ENCODE measurements at places on chromosomes 5 and 9.
A peak's percentile ranks its signal among the peaks of the same experiment; 100 is the strongest.

- DNase-seq: no peak
These were observed 236.7 kb upstream of the PCSK5 start for GRCh38 chr9:75653750-75654149.

DNA sequence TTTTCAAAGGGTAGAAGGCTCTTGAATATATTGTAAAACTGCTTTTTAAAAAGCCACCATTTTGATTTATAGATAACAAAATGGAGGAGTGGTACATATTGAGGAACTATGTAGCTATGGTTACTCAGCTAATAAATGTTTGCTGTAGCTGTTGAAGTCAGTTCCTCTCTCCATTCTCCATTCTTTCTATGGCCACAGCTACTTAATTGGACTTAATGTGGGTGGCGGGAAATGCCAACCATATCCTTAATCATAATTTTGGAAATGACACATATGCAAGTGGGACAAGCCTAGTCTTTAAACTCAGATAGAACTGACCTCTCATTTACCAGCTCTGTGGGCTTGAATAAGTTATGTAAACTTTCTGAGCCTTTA lies 10.6 kb downstream of the CDKN2A start:
- no peak for DNase-seq

- DNase-seq: no peak
These were observed 4.9 kb downstream of the SLC25A51 start for GRCh38 chr9:37899041-37899440.

DNA sequence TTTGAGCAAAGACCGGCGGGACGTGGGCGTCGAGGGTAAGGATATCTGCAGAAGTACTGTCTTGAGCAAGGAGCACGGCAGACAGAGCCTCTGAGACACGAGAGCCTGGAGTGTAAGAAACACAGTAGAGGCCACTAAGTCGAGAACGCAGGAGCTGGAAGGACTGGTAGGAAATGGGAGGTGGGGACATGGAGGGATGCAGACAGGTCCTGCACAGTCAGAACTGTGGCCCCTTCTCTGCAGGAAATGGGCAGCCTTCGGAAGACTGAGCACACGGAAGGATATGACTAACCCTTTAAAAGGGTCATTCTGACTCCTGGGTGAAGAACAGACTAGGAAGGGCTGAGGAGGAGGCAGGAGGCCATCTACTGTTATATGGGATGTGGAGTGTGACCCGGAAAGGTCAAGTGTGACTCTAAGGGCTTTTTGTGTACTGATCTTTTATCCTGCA lies 1.4 kb upstream of the CAMSAP1 start:
- no peak for DNase-seq

GRCh38 chr5:72468024-72468423 lies 39.2 kb downstream of the ZNF366 start:
- DNase-seq: no peak

DNA sequence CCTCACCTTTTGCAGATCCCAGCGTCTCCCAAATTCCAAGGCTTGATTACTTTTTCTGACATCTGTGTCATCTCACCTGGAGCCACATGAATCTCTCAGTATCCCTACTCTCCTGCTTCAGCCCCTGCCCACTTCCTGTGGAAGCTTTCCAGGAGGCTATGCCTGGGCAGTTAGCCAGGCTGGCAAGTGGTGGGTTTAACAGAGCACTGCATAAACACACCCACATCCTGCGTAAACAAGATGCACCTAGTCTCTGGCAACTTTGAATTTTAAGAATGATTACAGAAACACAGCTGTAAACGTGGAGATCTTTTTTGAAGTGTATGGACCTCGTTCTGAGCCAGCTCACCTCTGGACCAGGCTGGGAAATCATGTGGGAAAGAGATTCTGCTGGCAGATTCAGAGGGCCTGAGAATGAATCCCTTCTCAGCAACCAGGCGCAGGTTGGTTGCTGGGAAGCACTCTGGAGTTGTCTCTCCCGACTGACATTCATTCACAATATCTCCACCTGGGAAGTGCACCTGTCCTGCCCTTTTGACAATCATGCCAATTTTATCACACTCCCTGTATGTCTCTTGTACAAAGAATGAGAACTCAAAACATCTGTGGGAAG lies 55.7 kb upstream of the FANCC start:
- DNase-seq: peak; percentile 55

DNA sequence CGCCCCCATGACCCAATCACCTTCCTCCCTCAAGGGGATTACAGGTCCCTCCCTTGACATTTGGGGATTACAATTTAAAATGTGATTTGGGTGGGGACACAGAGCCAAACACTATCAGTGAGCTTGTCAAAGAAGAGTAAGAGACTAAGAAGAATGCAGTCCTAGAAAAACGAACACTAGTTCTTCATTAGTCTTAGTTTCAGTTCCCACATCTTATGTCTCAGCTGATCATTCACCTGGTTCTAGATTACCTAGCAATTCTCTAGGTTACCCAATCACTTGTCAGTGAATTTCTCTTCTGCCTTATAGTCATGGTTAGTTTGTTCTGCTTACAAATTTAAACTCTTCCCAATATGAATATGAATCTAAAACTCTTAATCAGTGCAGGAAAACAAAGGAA lies 251.5 kb downstream of the COX7C start:
- no peak for DNase-seq

DNA sequence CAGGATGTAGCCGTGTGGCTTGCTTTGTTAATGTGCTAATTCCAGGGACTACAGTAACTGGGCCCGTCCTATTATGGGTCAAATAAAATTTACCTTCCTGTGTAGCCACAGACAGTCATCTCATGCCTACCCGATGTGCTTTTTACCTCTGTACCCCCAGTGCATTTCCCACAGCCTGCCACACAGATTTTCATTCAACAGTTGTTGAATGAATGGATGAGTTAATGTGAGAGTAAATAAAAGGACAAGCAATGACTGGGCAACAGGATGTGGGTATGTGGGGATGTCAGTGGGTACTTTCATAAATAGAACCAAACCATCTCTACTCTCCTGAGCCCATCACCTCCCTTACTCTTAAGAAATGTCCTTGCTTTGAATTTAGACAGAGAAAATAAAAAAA lies 441.2 kb upstream of the ZNF462 start:
- DNase-seq: no peak

- no peak for DNase-seq
These were observed 7.5 kb upstream of the PLCXD3 start for GRCh38 chr5:41517909-41518308.

GRCh38 chr9:13728917-13729811 lies 449.7 kb upstream of the MPDZ start:
- no peak for DNase-seq

GRCh38 chr5:88092958-88093605 lies 175.6 kb downstream of the TMEM161B start:
- no peak for DNase-seq

- DNase-seq: no peak
These were observed 816.5 kb downstream of the EFNA5 start for GRCh38 chr5:106854105-106854687.

- DNase-seq: no peak
These were observed 150.9 kb upstream of the LHFPL2 start for GRCh38 chr5:78799266-78800017.

DNA sequence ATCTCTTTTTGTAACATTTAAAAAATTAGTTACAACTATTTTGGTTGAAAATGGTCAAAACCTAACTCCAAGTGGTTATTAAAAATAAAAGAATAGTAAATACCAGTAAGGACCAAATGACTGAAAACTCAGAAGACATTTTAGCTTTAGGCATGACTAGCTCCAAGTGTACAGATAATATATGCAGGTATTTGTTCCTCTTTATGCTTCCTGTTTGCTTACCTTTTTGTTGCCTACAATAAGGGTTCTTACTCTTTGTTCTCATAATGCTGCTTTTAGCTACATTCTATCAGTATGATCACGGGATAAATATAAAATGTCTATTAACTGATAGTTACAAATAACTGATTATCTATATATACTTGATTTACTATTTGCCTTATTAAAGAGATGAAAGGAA lies 259.6 kb downstream of the CDH12 start:
- DNase-seq: no peak

GRCh38 chr5:177094224-177095087 lies 7.7 kb downstream of the FGFR4 start:
- DNase-seq: no peak

- DNase-seq: no peak
These were observed 52.8 kb upstream of the STXBP1 start for GRCh38 chr9:127559247-127559680.

DNA sequence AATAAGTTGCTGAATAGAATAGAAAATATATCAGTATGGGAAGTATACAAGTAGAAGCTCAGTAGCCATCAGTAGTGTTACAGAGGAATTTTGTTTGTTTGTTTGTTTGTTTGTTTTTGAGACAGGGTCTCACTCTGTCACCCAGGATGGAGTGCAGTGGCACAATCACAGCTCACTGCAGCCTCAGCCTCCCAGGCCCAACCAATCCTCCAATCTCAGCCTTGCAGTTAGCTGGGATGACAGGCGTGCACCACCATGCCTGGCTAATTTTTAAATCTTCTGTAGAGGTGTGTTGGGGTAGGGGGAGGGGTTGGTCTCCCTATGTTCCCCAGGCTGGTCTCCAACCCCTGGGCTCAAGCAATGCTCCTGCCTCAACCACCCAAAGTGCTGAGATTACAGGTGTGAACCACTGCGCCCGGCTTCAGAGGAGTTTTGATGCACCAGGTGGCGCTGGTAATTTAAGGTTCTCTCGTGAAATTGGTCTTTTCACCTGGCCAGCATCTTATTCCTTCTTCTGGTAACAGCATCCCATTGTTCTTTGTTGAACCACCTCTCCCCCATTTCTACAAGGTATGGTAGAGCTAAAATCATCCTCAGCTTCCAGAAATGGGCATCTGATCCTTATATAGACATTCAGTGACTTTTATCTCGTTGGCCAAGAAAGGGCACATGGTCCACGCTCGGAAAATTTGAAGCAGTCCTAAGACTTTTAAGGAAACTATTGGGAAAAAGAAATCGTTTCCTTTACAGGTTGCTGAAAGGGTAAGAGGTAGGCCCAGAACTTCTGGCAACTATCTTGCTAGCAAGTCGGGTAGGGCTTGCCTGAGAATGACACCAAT lies 157.1 kb downstream of the ARRDC3 start:
- peak; percentile 19 for DNase-seq

GRCh38 chr9:77271023-77271690 lies 93.8 kb downstream of the VPS13A start:
- no peak for DNase-seq

DNA sequence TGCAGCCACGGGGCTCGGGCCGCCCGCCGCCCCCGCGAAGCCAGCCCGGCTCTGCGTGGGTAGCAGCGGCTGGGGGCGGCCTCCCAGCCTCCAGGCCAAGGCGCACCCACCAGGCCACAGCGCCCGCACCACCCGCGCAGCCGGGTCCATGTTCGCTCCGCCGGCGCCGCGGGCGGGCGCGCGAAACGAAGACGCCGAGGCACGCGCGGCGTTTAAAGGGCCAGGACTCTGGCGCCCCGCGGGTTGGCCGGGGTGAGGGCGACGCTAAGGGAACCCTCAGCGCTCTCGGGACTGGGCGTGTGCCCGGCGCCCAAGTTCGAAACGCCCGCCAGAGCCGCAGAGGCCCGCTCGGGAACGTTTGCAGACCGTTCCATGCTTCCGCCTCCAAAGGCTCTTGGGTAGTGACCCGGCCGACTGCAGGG lies at the start of gene PTGES2:
Gene PTGES2 (minus strand): TSS at position 162 of the 422 bp plus-strand sequence. CDS start 12 bp downstream, at position 150.
- DNase-seq: peak; percentile 63

DNA sequence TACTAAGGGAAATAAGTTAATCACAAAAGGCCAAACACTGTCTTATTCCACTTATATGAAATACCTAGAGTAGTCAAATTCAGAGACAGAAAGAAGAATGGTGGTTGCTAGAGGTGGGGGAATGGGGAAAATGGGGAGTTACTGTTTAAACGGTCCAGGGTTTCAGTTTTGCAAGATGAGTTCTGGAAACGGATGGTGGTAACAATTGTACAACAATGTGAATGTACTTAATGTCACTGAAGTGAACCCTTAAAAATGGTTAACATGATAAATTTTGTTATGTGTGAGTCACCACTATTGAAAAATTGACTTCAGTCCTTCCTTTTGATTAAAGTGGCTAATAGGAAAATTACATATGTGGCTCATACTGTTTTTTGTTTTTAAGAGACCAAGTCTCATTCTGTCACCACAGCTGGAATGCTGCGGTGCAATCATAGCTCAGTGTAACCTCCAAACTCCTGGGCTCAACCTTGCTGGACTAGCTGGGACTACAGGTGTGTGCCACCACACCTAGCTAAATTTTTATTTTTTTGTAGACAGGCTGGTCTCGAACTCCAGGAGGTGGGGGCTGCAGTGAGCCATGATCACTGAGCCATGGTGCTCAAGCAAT lies 8.7 kb downstream of the UBQLN1 start:
- no peak for DNase-seq

DNA sequence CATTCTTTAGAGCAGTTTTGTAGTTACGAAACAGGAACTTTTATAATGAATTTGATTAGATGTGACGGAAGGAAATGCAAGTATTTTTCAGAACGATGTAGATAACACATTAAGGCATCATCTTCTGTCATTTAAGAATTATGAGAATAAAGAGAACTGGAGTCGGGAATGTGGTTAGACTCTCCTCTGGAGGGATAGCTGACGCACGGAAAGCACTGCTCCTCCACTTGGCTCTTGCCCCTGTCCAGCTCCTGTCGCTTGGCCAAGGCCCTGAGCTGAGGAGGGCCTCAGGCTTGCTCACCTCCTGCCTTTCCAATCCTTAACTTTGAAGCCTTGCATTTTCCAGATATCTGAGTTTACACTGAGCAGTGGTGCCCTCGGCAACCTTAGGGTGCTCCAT lies 60.5 kb downstream of the MAP1B start:
- DNase-seq: no peak

GRCh38 chr9:127763918-127764384 lies 14.5 kb downstream of the SH2D3C start:
- DNase-seq: no peak

- peak; percentile 13 for DNase-seq
These were observed 58.4 kb downstream of the DAPK1 start for GRCh38 chr9:87556039-87556438.

- no peak for DNase-seq
These were observed 295.2 kb downstream of the ARHGAP26 start for GRCh38 chr5:143065185-143065965.

DNA sequence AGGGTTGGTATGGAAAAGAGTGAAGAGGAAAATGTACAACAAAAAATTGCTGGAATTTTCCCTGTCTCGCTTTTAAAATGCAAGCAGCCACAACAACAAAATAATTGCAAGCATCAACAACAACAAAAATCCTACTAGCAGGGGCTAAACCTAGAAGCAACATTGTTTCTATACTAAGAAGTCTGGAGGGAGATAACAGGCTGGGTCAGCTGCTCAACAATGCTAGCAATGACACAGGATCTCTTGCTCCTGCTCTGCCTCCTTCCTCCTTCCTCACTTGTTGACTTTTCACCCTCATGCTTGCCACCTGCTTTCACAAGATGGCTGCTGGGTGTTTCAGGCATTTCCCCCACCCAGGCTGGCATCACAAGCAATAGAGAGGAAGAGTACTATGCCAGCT lies 7.6 kb upstream of the AOPEP start:
- DNase-seq: no peak

- peak; percentile 75 for DNase-seq
These were observed 3.0 kb upstream of the FAM13B start for GRCh38 chr5:138035605-138036537.

DNA sequence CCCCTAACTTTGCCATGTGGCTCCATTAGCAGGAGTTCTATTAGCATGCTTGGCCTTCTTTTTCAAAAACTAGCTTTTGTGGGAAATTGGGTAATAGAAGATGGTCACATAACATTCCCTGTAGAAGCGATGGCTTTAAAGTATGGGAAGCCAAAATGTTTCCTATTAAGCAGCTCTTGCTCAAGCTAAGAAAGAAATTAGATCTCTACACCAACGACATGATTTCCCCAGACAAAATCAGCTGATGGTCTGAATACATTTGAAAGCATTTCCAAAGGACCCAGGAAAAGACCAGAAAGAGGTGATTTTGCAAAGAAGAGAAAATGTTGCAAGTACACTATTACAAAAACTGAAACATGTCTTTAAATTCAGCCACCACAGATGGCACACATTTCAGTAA lies 4.8 kb upstream of the NFIL3 start:
- DNase-seq: no peak

Data from NCI-H1092 (cell line).